ENCODE measurements at places on chromosomes 3 and 15.

- DNase-seq, result no peak
Measured at GRCh38 chr3:123741041-123741511, 143.1 kb downstream of the MYLK start.

DNA sequence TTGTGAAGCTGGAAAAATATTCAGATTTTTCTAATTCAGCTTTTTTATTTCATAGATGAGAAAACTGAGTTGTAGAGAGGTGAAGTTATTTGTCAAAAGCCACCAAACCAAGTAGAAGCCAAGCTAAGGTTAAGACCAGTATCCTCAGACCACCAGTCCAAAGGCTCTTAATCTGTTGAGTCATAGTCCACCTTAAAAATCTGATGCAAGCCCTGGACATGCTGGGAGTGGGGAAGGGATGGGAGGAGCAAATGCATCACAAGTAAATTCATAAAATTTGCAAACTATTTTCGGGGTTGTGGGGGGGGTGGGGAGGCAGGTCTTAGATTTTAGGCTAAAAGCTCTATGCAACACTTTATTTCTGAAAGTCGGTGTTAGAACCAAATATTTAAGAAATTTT, 307.7 kb upstream of the SEMA6D start:
- no peak for DNase-seq

DNA sequence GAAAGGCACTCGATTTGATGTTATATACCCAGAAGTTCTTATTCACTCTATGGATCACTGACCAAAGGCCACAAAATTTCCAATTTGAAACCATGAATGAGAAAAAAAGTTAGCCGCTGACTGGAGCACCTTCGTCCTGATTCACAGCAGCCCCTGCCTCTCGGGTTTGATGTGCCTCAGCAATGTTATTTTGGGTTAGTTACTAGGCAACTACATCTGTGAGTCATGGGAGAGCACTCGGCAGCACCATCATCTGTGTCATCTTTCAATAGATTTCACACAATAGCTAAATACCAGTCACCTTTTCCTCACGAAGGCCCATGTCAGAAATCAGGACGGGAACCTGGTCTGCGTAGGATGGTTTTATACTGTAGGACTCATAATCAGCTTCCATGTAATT, 269.2 kb downstream of the ZBBX start:
- no peak for DNase-seq

DNA sequence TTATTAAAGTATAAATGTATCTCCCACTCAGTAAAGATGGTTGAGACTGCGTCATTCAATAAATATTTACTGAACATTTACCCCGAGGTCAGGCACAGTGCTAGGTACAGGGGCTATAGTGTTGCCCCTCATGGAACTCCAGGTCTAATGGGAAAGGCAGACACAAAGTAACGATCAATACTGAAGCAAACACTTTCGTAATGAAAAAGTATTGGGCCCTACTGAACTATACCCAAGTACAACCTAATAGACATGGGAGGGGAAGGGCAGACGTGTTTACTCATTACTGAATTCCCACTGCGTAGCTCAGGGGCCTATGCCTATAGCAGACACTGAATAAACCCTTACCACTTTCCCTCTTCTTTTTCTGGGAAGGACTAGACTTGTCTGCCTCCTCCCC, 56.9 kb downstream of the KLHL6 start:
- DNase-seq, result no peak

- DNase-seq, result no peak
Measured at GRCh38 chr3:170707899-170708298, 122.0 kb upstream of the SLC7A14 start.

Measured in NCI-H1930 (cell line).